ENCODE measurements at places on chromosomes 7 and 10. TPM values are rescaled to one million over a fixed set of nuclear protein-coding genes. Genes with fewer than 3 reads are reported as not detected.

HOXA10 gene
- 0.28 TPM for total RNA-seq

DNA sequence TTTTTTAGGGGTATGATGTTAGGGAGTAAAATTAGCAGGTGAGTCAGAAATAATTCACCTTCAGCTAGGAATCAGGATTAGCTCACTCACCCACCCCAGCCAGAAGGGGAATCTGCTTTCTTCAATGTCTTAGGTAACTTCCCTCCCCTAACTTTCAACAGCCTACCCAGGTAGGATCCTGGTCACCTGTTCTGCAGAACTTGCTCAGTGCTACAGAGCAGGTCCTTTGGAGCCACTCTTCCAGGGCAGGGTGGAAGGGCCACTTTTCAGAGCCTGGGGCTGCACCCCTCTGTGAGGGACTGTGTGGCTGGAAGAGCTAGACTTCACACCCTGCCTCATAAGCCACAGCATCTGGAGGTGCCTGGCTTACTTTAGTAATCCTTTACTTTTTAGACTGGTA is 58.1 kb downstream of the SHH start:
- H3K4me3 ChIP-seq, result no peak overlapping the region
- DNase-seq, result no peak
- no peak overlapping the region for H3K27ac ChIP-seq

UPK3BL2 gene
- 0.56 TPM for total RNA-seq

DNA sequence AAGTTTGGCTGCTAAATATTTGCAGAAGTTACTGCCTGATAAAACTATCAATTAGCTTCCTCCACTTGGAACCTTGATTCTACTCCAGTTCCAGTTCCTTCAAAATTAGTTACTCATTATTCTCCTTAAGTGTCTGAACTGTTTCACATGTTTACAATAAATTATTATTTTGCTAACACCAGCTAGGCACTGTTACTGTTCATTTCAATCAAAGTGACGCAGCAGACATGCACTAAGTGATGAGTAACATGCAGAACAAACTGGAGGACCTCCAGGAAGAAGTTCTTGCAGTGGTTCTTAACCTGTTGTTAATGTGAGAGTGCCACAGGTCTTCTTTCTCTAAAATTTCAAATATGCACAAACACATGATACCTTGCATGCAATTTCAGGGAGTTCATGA is 491.8 kb upstream of the SEMA3A start:
- H3K27ac ChIP-seq, result no peak overlapping the region
- DNase-seq, result no peak
- H3K4me3 ChIP-seq, result no peak overlapping the region
- H3K27me3 ChIP-seq, result no peaks in the 10 kb centered on the region
- no peaks in the 10 kb centered on the region for H3K4me1 ChIP-seq

DNA sequence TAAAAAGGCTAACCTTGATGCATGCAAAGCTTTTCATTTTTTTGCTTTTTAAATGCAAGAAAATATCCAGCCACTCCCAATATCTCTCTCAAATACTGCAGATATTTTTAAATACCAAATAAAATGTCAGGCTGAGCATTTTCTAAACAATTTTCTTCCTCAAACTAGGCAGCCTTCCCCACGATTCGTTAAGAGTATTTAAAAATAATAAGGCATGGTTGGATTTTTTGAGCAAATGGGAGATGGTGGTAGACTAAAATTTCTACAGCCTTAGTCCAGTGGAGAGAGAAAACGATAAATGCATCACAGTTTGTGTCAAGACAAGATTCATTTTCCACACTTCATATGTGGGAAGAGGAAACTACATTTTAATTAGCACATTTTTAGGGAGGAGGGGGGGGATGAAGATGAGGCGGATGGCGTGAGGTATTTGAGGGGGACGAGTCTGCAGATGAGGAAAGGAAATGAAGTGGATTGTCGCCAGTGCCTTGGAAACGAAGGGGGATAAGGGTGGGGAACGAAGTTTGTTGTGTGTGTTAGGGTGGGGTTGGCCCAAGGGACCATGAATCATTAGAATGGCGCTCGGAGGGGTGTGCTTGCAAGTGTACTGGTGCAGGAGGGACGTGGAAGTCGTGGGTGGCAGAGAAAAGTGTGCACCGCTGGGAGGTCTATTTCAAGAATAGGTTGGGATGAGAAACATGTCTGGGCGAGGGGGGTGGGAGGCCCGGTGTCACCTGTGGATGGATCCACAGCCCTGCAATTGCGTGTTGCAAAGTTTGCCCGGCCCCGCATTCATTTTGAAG is 1.2 kb upstream of the ADD3 start:
- peak overlapping the region; percentile 82 for H3K4me3 ChIP-seq
- peak overlapping the region; percentile 86 for H3K27ac ChIP-seq
- no peaks in the 10 kb centered on the region for H3K36me3 ChIP-seq
- no peaks in the 10 kb centered on the region for H3K27me3 ChIP-seq

DNA sequence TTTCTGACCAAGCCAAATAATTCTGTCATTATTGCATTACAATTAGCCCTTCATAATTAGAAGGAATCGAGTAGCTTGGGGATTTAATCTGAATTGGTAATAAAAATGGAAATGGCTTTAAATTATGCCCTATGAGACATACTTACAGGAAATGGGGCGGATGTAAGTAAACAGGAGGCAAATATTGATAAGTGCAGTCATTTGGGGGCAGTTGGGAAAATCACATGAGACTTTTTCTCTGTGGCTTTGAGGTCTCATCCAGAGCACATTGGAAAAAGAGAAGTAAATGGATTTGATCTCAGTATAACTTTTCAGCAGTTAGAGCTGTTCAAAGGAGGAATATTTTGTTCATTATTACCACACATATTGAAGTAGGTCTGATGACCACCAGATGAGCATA is 307.8 kb upstream of the POM121L12 start:
- H3K4me3 ChIP-seq, result no peak overlapping the region
- DNase-seq, result no peak
- H3K4me1 ChIP-seq, result no peaks in the 10 kb centered on the region
- no peak overlapping the region for H3K27ac ChIP-seq

DNA sequence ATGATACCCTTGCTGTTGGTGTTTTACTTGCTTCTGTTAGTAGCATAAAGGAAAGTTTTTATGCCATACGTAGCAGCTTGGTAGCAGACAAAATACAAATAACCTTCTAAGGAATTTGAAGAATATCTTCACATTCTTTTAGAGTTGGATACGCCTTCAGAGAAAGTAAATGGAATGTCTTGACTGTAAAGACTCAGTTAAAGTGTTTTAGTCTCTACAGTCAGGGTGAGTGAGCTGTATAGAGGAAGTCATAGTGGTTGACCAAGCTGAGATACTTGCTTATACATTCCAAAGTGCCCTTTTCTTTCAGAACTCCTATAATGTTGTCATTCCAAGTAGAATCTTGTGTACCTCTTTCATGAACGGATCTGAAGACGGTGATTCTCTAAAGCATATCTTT is 37.7 kb downstream of the RABGEF1 start:
- H3K4me3 ChIP-seq, result no peak overlapping the region
- H3K27me3 ChIP-seq, result no peaks in the 10 kb centered on the region
- H3K36me3 ChIP-seq, result peaks cover 29% of the 10 kb centered on the region
- DNase-seq, result peak; percentile 65
